Stimulated activated CD4-positive, alpha-beta T cell treated with anti-CD3 and anti-CD28 coated beads, TNF-alpha, amount 100 ng/mL, for 24 hours (primary cell): ENCODE measurements at places on chromosomes 6 and 20.

DNA sequence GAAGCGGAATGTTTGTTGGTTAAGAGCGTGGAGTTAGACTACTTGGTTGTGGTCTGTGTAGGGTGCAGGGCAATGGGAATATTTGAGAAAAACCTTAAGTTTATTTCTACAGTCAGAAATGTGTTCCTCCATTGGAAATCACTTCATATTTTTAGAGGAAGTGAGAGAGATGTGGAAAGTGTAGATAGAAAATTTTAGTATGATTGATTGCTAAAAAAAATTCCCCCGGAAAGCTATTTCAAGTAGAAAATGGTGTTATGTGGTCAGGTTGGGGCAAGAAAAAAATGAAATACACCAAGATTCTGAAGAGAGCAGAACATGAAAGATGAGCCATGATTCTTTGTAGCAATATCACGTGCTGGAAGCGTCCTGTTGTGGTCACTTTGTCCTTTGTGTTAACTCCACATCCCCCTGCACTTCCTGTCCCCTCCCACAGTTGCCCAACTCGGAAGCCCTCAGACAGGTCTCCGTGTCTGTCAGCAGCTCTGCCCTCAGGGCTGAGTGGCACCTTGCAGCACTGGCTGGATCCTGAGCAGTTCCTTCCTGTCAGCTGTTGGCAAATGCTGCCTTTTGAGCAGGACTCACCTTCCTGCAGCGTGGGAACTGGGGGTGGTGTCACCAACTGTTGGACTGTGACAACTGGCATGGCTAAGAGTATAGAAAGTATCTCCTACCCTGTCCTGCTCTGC lies 137.5 kb upstream of the SLC24A3 start:
- DNase-seq, result no peak

DNA sequence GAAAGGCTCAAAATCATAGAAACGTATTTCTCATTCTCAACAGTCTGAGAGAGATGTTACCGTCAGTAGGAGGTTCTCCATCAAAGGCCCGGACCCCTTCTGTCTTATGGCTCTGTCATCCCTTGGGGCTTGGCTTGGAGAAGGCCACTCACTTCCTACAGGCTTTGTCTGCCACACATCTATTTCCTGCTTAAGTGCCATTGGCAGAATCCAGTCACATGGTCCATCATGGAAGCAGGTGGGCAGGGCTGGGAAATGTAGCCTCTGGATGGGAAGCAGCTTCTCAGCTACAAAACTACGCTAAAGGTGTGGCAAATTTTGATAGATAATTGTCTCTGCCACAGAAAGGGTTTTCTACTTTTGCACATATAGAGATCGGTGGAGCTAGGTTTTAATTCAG lies 12.6 kb upstream of the ZFP64 start:
- DNase-seq, result no peak

GRCh38 chr6:119276211-119276610 lies 73.3 kb downstream of the MAN1A1 start:
- no peak for DNase-seq

DNA sequence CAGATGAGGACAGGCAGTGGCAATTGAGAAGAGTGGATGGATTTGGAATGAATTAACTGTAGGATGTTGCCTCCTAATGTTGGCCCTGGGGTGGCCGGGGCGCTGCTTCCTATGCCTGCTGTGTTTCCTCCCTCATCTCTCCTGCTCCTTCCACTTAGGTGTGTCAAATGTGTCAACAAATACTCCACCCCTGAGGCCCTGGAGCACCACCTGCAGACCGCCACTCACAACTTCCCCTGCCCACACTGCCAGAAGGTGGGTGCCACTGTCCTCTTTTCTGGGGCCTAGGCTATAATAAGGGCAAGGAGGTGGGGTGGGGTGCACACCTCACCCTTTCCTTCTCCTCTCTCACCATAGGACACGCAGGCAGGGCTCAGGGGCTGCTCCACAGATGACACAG lies 30.0 kb upstream of the CHMP4B start:
- DNase-seq, result no peak

GRCh38 chr6:6654599-6655575 lies 66.4 kb downstream of the LY86 start:
- DNase-seq, result no peak

DNA sequence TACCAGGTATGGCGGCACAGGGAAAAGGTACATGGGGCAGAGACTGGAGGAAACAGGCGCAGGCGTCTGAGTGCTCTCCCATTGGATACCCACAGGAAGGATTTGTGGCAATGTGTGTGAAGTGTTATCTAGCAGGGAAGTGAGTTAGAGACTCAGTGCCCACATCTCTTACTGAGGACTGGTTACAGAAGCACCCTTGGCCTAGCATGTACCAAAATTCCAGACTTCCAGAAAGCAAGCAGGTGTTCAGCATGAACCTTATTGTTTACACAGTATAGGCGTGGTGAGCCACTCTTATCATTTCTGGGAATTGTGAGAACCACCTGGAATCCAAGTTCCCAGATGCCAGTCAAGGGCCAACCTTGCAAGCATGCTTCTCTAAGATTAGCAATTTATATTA lies 14.2 kb downstream of the MANBAL start:
- DNase-seq, result no peak

- DNase-seq, result no peak
Observed at GRCh38 chr6:404685-405423, 13.3 kb downstream of the IRF4 start.

DNA sequence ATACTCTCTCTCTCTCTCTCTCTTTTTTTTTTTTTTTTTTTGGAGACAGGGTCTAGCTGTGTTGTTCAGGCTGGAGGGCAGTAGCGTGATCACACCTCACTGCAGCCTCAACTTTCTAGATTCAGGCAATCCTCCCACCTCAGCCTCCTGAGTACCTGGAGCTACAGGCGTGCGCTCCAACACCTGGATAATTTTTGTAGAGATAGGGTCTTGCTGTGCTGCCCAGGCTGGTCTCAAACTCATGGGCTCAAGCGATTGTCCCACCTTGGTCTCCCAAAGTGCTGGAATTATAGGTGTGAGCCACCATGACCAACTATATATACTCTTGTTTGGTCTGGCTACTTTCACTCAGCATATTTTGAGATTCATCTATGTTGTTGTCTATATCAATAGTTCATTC lies 154.9 kb downstream of the ZFAND3 start:
- no peak for DNase-seq

DNA sequence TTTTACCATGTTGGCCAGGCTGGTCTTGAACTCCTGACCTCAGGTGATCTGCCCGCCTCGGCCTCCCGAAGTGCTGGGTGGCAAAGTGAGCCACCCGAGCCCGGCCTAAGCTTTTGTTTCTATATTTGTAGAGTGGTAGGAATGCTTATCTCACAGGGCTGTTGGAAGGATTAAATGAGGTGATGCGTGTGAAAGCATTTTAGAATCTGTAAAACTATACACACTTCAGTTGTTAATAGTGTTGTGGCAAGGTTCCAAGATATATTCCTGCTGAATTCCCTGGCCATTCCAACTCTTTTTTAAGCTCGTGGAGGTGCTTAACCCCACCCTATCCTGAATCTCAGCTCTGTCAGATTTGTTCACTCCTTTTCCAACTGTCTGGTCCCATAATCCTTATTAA lies 89.9 kb upstream of the AKIRIN2 start:
- DNase-seq, result no peak

- DNase-seq, result no peak
Observed at GRCh38 chr6:25499615-25500235, 152.3 kb upstream of the SCGN start.

DNA sequence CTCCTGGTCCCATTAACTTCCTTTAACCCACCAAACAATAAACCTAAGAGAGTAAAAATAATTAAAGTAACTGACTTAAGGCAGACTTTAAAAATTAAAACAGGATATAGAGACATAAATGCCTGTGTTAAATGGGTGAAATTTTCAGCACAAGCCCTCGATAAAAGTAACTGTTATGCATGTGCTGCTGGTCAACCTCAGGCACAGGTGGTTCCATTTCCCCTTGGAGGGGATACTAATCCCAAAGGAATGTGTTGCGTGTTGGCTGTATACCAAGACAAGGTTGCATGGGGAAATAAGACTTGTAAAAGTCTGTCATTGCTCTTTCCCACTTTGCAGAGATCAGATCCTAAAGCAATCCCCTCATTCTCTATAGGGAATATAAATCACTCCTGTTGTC lies 25.8 kb downstream of the HLA-A start:
- no peak for DNase-seq

GRCh38 chr20:32233286-32233685 lies 25.6 kb downstream of the POFUT1 start:
- DNase-seq, result no peak

DNA sequence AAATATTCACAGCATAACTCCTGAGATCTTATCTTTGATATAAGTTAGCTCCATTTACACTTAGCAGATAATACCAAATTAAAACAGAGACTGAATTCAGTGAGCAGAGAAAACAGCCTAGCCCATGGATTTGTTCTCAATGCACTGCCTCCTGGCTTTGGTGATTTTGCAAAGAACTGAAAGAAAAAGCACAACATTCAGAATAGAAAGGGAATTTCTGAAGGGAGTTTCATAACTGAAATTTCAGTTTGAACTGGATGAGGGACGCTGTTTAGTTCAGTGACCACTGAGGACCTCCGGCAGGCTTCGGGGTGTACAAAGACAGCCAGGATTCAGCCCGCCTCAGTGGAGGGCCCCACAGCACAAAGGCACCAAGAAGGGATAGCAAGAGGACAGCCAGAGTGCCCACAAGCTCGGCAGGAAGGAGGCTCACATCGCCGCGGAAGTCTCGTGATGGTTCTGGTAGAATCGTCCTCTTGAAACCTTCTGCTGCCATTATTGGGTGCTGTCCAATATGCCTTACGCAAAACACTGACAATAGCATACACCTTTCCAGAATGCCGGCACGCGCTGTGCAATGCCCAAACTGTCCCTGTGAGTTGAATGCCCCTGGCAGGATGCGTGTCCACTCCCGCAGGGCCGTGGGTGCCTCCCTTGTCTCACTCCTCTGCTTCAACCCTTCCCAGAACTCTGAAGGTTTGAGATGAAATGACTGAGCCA lies 9.7 kb upstream of the IRF4 start:
- no peak for DNase-seq

- no peak for DNase-seq
Observed at GRCh38 chr6:16633961-16634360, 127.3 kb downstream of the ATXN1 start.

- DNase-seq, result no peak
Observed at GRCh38 chr20:1282966-1283365, 16.9 kb downstream of the SNPH start.

DNA sequence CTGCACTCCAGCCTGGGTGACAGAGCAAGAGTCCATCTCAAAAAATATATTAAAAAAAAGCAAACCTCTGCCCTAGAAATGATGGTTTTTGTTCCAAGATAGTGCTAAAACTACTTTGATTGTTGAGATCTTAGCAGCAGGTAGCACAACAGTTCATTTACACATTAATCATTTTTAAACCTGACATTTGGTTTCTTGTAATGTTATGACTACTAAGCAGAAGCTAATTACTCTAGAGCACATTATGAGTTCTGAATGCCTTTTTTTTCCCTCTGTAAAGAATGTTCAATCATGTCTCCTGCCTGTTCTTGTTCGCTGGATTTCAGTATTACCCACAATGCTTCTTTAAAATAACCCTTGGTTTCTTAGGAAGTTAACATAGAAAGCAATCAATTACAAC lies 24.7 kb upstream of the PHF3 start:
- DNase-seq, result no peak

DNA sequence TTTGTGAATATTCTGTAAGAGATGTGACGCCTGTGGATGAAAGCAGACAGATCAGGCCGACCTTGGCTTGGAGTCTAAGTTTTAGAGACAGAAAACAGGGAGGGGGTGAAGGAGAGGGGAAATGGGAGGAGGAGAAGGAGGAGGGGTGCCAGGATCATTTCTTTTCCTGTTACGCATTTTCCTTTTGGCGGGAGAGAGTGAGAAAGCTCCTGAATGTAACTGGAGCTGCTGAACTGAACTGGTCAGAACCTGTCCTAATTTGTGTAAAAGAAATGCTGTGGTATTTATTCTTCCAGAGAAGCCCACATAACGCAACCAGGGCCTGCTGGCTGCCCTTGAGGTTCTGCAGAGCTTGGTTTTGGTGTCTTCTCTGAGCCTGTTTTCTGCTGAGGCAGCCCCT lies 41.9 kb downstream of the UTRN start:
- no peak for DNase-seq

GRCh38 chr6:73394577-73395354 lies at the start of gene DDX43:
DDX43 (plus strand) TSS chr6:73394828; CDS start chr6:73394906, 78 bp downstream.
- no peak for DNase-seq

DNA sequence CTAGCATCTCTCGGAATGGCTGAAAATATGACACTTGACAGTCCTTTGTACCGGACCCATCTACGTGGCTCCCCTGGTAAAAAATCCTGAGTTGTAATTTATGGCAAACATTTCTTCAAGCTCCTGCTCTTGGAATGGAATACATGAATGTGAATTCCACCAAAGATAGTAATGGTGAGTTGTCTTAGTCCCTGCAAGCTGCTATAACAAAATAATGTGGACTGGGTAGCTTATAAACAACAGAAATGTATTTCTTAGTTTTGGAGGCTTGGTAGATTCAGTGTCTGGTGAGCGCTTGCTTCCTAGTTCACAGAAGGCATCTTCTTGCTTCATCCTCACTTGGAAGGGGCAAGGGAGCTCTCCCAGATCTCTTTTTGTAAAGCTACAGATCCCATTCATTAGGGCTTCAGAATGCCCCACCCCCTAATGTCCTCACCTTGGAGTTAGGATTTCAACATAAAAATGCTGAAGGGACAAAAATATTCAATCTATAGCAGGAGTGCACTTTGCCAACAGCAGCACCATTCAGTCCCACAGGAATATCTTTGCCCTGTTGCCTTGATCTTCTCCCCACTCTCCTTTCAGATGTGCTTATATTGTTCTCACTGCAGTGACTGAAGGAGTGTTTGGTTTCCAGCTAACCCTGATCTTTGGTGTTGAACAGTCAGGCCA lies 167.8 kb upstream of the HDAC2 start:
- no peak for DNase-seq

- DNase-seq, result no peak
Observed at GRCh38 chr6:106250953-106251352, 74.6 kb downstream of the ATG5 start.

DNA sequence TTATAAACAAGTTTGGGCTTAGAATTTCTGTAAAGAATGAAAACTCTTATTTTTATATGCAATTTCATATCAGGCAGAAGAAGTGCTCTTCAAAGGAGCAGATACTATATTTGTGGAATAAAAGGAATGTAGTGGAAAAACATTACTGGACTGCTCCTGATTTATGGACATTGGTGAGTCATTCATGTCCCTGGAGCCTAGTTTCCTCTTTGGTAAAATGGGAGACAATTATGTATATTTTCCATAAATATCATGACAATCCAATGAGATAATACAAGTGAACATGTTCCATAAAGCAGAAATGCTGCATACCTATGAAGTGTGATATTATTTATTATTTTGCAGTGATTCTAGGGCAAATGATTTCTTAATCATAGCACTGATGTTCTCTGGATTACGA lies 445.8 kb upstream of the CITED2 start:
- no peak for DNase-seq

GRCh38 chr6:109801794-109802193 lies 110.7 kb downstream of the FIG4 start:
- no peak for DNase-seq

- DNase-seq, result no peak
Observed at GRCh38 chr20:32567384-32568178, 17.6 kb downstream of the NOL4L start.
